T-cell (primary cell): ENCODE measurements at places on chromosomes 1 and 21.
A peak's percentile ranks its signal among the peaks of the same experiment; 100 is the strongest.

GRCh38 chr1:219427989-219428388 is 184.9 kb downstream of the ZC3H11B start:
- no peak for DNase-seq

- peak; percentile 24 for DNase-seq
Measured at GRCh38 chr1:11736746-11737639, 1.1 kb downstream of the AGTRAP start.

DNA sequence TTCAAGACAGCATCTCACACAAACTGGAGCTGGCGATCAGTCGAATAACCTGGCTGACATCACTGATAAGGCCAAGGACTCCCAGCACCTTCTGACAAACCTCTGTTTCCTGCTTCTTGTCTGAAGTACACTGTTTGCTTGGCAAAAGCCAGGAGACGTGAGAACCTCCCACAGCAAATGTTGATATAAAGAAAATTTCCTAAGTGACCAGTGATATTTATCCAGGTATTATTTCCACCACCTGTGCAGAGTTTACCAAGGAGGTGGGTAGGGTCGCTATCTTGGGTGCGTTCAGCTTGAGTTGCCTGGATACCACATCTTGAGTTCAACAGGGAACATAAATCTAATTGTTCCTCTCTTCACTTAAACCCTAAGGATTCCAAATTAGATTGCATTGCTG is 72.9 kb downstream of the SETD4 start:
- DNase-seq: no peak

GRCh38 chr1:7469255-7469938 is 301.7 kb upstream of the VAMP3 start:
- no peak for DNase-seq

GRCh38 chr1:145785547-145785946 is 38.3 kb downstream of the RNF115 start:
- DNase-seq: no peak

DNA sequence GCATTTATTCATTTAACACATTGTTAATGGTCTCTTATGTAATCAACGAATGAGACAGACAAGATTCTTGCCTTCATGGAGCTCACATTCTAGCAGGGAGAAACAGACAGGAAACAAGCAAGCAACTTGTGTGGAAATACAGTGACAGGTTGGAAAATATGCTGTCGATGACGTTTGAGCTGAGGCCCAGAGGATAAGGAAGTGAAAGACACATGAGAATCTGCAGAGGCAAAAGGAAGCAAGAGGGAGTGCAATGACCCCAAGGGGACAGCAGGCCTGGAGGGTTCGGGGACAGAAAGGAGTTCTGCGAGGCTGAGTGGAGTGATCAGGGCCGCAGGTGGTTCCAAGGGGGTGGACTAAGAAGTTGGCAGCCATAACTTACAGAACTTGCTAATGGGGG is 60.6 kb upstream of the AKT3 start:
- DNase-seq: no peak

- no peak for DNase-seq
Measured at GRCh38 chr1:30284226-30284625, 439.2 kb downstream of the MATN1 start.

DNA sequence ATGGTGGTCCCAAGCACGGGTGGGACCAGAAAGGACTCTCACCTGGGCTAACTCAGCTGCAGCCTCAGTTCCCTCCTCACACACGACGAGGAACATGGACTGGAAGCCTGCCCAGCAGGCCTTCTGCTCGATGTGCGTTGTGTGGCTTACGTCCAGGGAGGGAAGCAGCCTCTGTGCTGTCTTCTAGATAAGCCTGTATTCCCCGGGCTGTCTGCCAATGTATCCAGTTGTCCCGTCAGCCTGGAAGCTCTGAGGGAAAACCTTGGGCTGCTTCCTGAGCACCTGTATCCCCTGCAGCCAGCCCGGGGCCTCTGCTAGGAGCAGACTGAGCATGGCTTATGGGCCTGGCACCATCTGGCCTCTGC is 10.5 kb downstream of the PCSK9 start:
- DNase-seq: no peak

GRCh38 chr1:3345792-3346191 is 108.7 kb upstream of the ARHGEF16 start:
- no peak for DNase-seq

DNA sequence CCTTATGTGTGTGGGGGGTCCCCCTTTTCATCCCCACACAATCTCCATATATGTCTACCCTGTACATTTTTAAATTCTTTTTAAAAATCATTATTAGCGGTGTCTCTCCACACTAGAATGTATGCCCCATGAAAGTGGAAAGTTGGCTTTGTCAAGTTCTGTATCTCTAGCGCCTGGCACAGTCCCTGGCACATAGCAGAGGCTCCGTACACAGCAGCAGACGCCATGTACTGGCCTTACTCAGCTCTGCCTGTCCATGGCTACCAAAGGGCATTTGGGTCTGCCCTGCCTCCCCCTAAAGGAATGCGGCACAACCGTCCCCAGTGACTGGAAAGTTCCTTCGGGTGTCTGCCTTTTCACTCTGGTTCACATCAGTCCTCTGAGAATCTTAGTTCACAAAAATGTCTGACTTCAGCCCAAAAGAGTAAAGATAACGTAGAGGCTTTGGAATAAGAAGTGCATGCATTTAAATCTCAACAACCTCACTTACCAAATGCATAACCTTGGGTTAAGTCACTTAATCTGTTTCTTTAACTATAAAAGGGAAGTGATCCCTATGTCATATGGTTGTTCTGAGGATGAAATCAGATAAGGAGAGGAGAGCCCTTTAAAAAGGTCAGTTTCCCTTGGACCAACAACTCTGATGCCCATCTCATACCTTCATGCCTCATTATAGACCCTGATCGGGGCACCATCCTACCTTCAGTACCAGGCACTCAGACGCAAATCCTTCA is 61.1 kb downstream of the CD46 start:
- no peak for DNase-seq

GRCh38 chr1:6343506-6344405 is 49.8 kb downstream of the ACOT7 start:
- DNase-seq: peak; percentile 23

- DNase-seq: no peak
Measured at GRCh38 chr21:36718951-36719501, 20.1 kb downstream of the SIM2 start.

- no peak for DNase-seq
Measured at GRCh38 chr1:220888417-220888986, 9.3 kb downstream of the HLX start.

DNA sequence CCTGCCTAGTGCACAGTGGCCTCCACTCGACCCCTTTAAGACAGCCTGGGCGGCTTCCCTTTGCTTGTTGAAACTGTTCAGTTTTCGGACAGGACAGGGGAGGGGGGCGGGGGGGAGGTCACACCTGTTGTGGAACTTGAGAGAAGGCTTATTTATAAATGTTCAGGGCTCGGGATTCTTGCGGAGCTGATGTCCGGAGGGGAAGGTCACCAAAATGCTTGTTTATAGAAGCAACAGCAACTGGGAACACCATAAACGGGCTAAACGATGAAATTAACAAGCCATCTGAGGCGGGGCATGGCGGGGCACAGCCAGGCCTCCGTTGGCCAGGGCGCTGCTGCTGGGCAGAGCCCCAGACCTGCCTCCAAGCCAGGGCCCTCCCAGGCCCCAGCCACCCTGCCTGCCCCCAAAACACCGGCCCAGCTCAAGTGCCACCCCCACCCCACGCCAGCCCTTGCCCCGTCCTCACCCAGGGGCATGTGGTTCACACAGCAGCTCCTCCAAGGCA is 59.8 kb upstream of the CASZ1 start:
- no peak for DNase-seq

GRCh38 chr1:65478379-65479026 is 58.0 kb downstream of the LEPR start:
- DNase-seq: no peak

GRCh38 chr1:174740249-174740968 is 259.3 kb upstream of the CACYBP start:
- no peak for DNase-seq

DNA sequence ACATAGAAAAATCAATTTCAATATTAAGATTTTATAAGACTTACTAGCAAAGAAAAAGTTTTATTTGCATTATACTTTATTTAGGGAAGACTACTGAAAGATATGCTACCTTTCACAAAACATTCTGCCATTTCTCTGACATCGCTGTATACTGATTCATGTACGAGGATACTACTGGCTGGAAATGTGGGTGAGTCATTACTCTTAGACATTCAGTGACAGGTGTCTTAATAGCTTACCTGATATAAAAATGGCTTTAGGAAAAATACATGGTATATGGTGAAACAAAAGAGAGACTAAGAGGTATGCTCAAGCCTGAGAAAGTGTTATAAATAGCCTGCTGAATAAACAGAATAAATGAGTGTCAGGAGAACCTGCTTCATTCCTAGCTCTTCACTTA is 73.0 kb upstream of the EXO1 start:
- DNase-seq: no peak

DNA sequence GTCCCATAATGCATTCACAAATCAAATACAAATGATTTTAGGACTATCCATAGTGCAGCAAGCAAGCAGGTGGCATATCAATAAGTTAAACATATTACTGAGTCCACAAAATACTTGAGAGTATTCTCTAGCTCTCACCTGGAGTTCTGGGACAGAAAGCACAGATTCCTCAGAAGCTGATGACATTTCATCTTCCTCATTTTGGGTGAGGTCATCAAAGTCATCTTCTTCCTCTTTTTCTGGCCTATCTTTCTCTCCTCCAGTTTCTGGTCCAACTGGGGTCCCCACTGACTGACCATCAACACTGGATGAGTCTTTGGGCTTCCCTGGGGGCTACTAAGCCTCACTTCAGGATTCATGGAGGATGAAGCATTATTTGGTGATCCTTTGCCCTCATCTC is 38.9 kb downstream of the YY1AP1 start:
- DNase-seq: no peak

DNA sequence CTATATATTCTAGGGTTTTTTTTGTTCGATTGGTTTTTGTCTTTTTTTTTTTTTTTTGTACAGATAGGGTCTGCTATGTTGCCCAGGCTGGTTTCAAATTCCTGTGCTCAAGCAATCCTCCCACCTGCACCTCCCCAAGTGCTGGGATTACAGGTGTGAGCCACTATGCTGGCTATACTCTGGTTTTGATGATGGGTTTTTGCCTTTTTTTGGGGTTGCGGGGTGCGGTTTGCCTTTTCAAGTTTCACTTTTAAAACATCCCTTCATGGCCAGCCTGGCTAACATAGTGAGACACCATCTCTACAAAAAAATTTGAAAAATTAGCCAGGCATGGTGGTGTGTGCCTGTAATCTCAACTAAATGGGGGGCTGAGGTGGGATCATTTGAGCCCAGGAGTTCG is 10.0 kb downstream of the KDM5B start:
- DNase-seq: no peak

DNA sequence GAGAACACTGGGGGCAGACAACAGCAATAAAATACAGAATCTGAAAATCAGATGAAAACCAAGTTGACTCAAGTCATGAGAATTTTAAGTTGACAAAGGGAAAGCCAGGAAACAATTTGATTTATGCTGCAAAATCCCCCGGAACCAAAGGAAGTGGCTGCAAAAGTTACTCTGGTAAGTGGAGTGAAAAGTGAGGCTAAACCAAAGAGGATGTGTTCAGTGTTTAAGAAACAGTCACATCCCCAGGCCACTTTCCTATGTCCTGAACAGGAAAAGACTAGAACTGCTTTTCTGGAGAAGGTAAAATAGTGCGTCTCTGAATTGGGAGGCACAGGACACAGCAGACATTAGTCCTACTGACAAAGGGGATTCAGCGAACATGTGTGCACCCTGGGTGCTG is 5.9 kb downstream of the TARBP1 start:
- DNase-seq: no peak

GRCh38 chr1:19533626-19534025 is 48.3 kb upstream of the CAPZB start:
- no peak for DNase-seq

DNA sequence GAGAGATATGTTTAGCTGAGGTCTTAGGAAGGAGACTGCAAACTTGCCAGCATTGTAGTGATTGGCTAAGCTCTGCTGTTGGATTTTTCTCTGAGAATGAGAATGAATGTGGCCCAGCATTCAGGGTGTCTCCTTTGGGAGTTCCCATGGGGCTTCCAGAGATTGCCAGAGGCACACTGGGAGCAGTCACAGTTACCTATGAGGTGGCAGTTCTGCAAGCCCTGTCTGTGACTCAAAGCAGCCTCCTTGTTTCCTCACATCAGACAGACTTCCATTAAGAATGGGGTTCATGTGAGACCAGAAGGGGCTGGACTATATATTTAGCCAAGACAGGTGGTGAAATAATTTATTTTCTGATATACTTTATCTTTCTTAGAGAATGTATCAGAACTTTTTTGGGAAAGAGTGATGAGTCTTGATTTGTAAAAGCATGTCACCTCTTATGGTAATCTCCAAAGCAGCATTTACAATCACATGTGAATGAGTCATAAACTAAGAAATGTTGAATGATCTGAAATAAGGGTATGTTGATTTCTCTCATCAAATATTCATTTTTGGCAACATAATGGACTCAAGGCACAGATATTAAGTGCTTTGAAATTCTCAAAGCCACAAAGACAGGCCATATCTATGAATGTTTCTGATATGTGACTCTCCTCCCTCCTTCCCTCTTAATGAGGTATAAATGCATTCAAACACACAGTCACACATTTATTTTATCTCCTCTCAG is 9.5 kb upstream of the SLC19A2 start:
- no peak for DNase-seq

- no peak for DNase-seq
Measured at GRCh38 chr1:159951551-159951950, 2.5 kb downstream of the SLAMF9 start.

DNA sequence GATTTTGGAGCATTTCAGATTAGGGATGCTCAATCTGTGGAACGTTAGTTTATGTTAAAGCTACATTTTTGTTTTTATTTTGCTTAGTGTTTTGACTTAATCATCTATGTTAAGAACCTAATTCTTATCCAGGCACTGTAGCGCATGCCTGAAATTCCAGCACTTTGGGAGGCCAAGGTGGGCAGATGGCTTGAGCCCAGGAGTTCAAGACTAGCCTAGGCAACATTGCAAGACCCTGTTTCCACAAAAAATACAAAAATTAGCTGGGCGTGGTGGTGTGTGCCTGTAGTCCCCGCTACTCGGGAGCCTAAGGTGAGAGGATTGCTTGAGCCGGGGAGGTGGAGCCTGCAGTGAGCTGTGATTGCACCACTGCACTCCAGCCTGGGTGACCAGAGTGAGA is 23.4 kb downstream of the FNBP1L start:
- DNase-seq: no peak

- DNase-seq: no peak
Measured at GRCh38 chr1:11487196-11487751, 8.3 kb downstream of the DISP3 start.

DNA sequence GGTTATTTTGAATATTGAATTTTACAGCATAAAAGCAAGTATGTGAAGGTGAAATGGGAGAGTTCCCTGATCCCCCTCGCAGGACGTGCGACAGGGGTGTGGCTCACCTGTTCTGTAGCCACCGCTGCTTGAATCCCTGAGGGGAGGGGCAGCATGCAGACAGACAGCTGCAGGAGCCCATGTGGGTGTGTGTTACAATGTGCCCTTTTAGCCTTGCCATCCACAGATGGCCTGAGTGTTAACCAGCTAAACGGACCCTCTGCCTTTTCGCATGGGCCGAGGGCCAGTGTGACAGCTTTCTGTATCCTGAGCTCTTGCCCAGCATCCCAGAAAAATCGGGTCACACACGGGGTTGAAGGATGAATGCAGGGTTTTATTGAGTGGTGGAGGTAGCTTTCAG is 43.3 kb downstream of the JAM2 start:
- DNase-seq: no peak
